Transverse colon (tissue), 4 donors: ENCODE measurements at places on chromosomes 6 and 20. TPM values are rescaled to one million over a fixed set of nuclear protein-coding genes. Genes with fewer than 3 reads are reported as not detected.

Gene BPIFB1
- total RNA-seq, result not detected

GRCh38 chr6:170313716-170314295 lies 7.2 kb downstream of the FAM120B start:
- DNase-seq, result no peak
- no peak overlapping the region for H3K4me3 ChIP-seq
- H3K36me3 ChIP-seq, result no peaks in the 10 kb centered on the region
- no peak overlapping the region for H3K27ac ChIP-seq

DNA sequence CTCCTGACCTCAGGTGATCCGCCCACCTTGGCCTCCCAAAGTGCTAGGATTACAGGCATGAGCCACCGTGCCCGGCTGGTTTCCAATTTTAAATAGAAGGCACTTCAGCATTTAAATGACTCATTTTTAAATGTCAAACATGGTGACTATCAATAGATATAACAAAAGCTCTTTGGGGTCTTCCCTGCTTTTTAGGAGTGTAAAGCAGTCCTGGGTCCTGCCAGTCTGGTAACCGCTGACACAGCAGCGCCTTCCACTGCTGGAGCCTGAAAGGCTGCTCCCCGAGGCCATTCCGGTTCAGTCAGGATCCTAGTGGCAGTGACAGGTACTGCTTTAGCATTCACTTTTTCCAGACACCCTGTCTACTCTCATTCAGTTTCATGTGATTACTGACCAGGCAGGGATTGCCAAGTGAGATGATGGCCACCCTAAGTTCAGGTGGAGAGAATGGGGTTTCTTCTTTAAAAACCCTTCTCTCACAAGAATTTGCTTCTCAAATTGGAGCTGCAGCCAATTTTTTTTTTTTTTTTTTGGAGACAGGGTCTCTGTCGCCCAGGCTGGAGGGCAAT lies 5.1 kb downstream of the DIDO1 start:
- peak overlapping the region; percentile 18 for H3K27ac ChIP-seq
- peaks cover 71% of the 10 kb centered on the region for H3K4me1 ChIP-seq
- no peaks in the 10 kb centered on the region for H3K36me3 ChIP-seq
- H3K27me3 ChIP-seq, result no peaks in the 10 kb centered on the region
- H3K4me3 ChIP-seq, result no peak overlapping the region
- DNase-seq, result peak; percentile 54

- no peaks in the 10 kb centered on the region for H3K4me1 ChIP-seq
- no peak for DNase-seq
- H3K27me3 ChIP-seq, result no peaks in the 10 kb centered on the region
- H3K36me3 ChIP-seq, result no peaks in the 10 kb centered on the region
Observed at GRCh38 chr6:107218142-107218541, 102.8 kb upstream of the BEND3 start.
